ENCODE measurements at places on chromosomes 5 and 9.
A peak's percentile ranks its signal among the peaks of the same experiment; 100 is the strongest.

DNA sequence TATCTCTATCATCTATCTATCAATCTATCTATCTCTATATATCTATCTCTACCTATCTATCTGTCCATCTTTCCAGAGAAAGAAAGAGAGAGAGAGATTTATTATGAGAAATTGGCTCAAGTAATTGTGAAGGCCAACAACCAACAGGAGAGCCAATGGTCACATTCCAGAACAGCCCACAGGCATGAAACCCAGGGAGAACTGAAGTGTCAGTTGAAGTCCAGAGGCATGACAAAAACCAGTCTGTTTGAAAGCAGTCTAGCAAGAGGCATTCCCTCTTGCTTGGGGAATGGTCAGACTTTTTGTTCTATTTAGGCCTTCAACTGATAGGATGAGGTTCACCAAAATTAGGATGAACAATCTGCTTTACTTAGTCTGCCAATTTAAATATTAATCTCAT lies 87.6 kb upstream of the PLCXD3 start:
- DNase-seq = no peak

GRCh38 chr5:116045821-116046220 lies 13.5 kb downstream of the ARL14EPL start:
- DNase-seq = no peak

- no peak for DNase-seq
These were observed 561.4 kb upstream of the FAM174A start for GRCh38 chr5:99973779-99974178.

DNA sequence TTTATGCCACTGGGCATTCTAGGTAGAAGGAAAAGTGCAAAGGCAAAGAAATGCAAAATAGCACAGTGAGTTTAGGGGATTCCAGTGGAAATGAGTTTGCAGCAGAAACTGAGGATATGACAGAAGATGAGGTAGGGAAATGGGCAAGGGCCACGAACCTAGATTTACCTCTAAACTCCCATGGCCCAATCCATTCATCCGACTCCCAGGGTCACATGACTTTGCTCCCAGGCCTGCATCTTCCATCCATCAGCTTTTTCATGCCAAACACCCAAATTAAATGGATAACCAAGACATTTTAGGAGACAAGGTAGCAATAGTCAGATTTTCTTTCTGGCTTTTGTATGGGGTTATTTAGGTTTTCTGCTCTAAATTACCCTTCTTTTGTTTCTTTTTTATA lies 22.2 kb upstream of the FABP6 start:
- DNase-seq = no peak

GRCh38 chr5:14465116-14465515 lies 116.5 kb upstream of the OTULINL start:
- no peak for DNase-seq

- no peak for DNase-seq
These were observed 24.9 kb downstream of the MELK start for GRCh38 chr9:36597412-36598178.

DNA sequence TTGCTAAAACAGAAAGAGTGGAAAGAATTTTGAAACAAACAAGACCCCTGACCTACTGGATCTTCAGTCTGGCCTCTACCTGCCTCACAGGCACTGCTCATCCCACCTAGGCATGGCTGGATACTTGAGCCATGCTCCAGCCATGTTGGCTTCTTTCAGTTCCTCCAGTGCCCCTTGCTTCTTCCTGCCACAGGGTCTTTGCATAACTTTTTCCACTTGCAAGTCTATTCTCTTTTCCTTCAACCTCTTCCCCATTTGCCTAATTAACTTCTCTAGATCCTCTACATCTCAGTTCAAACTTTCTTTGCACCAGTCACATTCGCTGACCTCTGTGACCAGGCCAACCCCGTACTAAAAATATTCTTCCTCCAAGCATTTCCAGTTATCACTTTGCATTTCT lies 50.4 kb downstream of the STARD4 start:
- DNase-seq = no peak

DNA sequence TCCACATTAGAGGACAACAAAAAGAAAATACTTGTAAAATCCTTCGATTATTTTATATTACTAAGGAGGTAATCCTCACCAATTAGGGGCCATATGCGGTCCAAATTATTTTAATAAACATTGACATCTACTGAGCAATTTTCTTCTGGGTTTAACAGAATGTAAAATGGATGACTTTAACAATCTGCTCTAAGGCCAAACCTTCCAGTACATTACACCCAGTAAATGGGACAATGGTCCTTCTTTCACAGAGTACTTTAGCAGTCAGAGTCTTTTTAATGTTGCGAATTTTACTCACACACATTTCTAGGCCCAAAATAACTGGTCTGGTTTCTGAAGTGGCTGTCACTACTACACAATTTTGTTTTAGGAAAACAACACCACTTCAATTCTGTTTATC lies 106.9 kb downstream of the TTC39B start:
- no peak for DNase-seq

GRCh38 chr9:124570942-124571666 lies 63.9 kb upstream of the NR5A1 start:
- DNase-seq = no peak

GRCh38 chr5:153632748-153633290 lies 142.3 kb downstream of the GRIA1 start:
- DNase-seq = no peak

GRCh38 chr5:125549322-125549911 lies 803.0 kb upstream of the ZNF608 start:
- no peak for DNase-seq

DNA sequence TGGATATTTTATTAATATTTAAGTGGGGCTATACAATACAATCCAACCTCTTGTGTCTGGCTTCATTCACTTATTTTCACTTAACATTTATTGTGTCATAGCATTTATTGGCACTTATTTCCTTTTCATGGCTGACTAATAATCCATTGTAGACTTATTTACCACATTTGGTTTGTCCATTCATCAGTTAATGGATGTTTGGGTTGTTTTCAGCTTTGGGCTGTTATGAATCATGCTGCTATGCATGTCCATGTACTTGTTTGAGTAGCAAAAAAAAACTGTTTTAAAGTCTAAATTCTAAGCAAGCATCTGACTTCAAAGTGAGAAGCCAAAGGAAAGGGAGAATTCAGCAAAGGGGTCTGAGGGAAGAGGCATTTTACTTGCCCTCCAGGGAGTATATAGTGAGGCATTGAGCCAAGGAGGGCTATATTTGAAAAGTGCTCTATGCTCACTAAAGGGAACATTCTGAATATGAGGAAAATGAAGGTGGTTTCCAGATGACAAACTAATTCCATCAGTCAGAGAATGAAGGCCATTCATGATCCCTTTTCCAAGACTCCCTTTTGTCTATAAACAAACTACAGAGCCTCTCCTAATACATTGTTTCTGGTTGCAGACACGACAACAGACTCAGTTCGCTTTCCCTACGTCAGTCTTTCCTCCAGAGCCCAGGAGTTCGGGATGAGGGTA lies 532.8 kb upstream of the KLF4 start:
- no peak for DNase-seq

- DNase-seq = peak; percentile 79
These were observed 1.2 kb downstream of the ROR2 start for GRCh38 chr9:91948597-91949391.

DNA sequence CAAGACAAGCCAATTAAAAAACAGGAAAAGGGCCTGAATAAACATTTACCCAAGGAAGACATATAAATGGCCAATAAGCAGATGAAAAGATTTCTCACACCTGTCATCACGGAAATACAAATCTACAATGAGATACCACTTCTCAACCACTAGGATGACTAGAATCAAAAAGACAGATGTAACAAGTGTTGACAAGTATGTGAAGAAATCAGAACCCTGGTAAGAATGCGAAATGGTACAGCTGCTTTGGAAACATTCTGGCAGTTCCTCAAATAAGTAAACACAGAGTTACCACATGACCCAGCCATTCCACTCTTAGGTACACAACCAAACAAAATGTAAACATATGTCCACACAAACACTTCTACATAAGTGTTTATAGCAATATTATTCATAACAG lies 32.5 kb downstream of the LEAP2 start:
- no peak for DNase-seq

GRCh38 chr9:135249191-135249590 lies 161.7 kb downstream of the OLFM1 start:
- no peak for DNase-seq

- no peak for DNase-seq
These were observed 229.1 kb downstream of the SEMA5A start for GRCh38 chr5:9316733-9317132.

GRCh38 chr9:78073722-78074121 lies 42.1 kb upstream of the GNAQ start:
- no peak for DNase-seq

GRCh38 chr5:89301321-89302025 lies 418.5 kb upstream of the MEF2C start:
- no peak for DNase-seq

GRCh38 chr9:125075997-125076396 lies 67.3 kb downstream of the SCAI start:
- no peak for DNase-seq

DNA sequence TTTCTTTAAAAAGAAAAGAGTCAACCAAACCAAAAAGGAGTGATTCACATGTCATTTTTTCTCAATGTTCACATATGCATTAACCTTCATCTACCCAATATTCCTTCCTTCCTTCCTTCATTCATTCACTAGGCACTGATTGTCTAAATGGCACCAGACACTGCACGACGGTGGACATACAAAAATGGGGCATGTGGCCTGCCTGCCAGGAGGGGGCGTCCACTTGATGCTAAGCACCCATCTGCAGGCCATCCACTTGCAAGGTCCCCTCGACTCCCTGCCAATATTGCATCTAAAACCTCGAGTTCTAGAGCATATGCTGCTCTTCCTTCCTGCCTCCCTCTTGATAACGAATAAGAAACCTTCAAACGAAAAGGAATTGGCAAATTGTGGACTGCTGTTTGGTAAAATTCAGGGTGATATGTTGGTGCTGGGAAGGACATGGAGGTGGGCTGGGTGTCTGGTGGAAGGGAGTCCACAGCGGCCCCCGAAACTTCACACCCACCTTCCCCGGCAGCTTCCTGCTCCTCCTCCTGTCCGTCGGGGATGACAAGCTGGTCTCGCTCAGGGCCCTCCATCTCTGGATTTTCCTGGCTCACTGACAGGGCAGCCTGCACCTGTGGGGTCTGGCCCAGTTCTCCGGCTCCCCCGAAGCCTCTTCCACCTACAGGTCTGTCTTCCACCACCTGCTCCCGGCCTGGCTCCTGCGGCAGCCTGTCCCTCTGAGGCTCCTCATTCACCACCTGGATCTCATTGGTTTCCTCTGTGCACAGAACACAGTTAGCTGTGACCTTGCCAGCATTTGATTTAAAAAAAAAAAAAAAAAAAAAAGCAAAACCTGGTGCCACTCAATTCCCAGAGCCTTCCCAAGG lies 64.3 kb downstream of the GOLM1 start:
- no peak for DNase-seq

DNA sequence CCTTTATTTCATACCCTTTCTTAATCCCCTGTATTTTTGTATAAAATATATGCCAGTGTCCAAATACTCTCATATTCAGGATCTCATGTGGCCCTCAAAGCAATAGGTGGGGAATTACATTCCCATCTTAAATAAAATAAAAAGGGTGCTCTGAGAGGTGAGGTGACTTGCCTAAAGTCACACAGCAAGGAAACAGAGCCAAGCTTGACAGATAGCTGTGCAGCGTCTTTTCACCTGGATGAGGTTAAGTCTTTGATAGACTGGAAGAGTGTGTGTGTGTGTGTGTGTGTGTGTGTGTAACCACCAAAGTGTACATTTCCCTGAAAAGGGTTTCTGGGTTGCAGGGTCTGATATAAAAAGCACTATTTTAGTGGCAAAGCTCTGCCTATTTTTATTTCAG lies 12.4 kb downstream of the MSX2 start:
- DNase-seq = no peak

GRCh38 chr9:130043654-130044623 lies 950 bp upstream of the FNBP1 start:
- no peak for DNase-seq

- DNase-seq = no peak
These were observed 61.6 kb upstream of the BARX1 start for GRCh38 chr9:94016744-94017143.

DNA sequence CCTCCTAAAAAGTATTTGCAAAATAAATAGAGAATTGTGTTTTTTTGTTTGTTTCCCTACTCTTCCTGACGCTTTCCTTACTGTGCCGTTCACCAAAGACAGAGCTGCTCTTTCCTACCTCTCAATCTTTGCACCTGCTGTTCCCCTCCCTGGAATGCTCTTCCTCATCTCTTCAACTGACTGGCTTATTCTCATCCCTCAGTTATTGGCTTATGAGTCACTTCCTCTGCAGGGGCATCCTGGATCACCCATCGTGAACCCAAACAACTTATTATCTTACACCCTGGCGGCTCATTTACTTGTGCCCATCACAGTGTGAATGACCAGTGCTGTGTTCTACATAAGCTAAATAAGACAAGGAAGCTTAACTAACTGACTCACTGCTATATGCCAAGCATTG lies 36.1 kb upstream of the CCNG1 start:
- DNase-seq = no peak

GRCh38 chr5:74056107-74056788 lies 430.3 kb downstream of the ARHGEF28 start:
- DNase-seq = no peak

DNA sequence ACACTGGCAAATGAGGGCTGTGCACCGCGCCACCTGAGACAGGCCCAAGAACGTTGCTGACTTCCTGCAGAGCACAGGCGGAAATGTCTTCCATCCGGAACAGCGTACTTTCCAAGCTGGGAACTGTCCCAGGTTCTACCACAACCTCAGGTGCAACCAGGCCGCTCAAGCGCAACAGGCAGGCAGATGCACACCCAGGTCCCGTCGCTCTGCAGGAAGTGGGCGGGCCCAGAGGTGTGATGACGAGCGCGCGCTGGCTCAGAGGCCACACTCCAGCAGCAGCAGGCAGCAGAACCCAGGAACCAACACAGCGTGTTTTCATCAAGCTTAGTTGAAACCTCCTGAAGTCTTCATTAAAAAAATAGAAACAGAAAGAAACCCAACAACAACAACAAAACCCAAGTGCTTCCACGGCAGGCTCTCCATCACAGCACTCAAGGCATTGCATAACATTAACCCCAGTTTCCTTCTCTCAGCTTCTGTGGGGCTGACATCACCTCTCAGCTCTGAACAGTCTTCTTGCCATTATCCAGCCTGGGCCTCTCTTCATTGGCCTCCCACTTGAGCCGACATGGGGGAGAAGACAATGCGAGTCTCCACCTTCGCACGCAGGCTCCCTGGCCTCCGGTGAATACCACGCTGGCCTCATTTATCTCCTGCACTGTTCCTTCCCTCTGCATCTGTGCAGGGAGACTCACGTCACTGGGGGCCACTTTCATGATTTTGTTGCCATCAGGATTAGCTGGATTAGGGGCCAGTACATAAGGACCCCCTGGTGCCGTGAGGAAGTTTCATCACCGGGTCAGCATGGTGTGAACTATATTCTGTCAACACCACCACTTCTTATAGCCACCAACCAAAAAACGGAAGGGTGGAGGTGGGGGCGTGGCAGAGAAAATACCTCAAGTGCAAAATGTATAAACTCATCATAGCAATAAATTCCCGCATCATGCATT lies 22.1 kb downstream of the PTCH1 start:
- DNase-seq = no peak

GRCh38 chr9:23643656-23644258 lies 182.3 kb downstream of the ELAVL2 start:
- no peak for DNase-seq
